ENCODE measurements at places on chromosomes 1 and 21.

DNA sequence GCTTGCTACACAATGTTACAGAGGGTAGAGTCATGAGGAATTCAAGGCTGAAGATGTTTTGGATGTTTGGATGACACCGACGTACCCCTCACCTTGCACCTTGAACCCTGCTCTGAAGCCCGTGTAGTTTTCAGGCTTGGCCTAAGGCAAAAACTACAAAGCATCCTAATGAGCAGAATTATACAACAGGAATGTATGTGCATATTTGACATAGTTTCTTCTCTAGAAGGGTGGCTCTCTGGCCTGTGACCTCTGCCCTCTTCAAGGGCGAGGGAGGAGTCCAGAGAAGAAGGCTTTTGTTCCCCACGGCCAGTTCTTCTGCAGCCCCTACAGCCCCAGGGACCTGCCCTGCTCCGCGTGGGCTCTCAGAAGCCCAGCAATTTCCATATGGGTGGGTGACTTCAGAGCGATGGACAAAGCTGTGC, 43.3 kb downstream of the L1TD1 start:
- no peak for DNase-seq

DNA sequence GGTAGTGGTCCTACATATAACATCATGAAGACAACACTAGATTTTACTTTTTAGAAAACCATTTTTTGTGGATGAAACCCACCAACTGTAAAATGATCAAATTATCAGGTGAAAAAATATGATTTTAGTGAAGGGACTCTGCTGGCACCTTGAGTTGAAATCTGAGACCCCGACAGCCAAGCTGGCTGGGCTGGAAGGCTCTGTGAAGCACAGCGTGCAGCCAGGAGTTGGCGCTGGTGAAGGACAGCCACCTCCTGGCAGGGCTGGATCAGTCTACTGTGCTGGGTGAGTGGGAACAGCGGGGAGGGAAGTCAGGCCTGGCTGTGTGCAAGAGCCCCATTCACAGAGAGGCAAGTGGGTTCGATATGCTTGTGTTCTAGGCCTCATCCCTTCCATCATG, 47.9 kb downstream of the DDAH1 start:
- DNase-seq = no peak

DNA sequence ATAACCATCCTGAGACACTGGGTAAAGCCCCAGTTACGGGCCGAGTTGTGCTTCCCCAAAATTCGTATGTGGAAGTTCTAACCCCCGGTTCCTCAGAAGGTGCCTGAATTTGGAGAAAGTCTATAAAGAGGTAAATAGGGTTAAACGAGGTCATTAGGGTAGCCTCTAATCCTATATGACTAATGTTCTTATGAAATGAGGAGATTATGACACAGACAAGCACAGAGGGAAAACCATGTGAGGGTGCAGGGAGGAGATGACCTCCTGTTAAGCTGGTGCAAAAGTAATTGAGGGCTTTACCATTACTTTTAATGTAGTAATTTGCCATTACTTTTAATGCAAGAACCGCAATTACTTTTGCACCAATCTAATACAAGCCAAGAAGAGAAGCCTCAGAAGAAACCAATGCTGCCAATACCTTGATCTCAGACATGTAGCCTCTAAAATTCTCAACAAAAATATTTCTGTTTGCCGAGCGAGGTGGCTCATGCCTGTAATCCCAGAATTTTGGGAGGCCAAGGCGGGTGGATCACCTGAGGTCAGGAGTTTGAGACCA, 260.8 kb downstream of the GPATCH2 start:
- DNase-seq = no peak

DNA sequence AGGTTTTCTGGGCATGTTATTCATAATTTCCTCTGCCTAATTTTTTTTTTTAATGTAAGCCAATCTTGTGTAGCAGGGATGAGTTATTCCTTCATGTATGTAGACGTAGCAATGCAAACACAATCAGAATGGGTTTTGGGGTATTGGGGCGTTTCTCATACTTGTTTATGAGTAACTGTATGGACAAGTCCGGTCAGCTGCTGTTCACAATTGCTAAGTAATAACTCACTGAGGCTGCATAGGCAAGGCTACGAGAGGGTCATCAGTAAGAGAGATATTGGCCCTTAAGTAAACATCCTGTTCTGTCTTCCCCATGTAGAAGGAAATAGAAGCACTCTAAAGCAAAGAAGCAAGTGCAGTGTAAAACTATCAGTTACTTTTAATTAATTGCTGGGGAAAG, 9.5 kb upstream of the TARS2 start:
- DNase-seq = no peak

- no peak for DNase-seq
Observed at GRCh38 chr1:193270996-193271395, 84.6 kb upstream of the B3GALT2 start.

GRCh38 chr1:118461154-118461553, 276.1 kb upstream of the SPAG17 start:
- DNase-seq = no peak

- DNase-seq = no peak
Observed at GRCh38 chr1:66435541-66435940, 98.4 kb upstream of the SGIP1 start.

DNA sequence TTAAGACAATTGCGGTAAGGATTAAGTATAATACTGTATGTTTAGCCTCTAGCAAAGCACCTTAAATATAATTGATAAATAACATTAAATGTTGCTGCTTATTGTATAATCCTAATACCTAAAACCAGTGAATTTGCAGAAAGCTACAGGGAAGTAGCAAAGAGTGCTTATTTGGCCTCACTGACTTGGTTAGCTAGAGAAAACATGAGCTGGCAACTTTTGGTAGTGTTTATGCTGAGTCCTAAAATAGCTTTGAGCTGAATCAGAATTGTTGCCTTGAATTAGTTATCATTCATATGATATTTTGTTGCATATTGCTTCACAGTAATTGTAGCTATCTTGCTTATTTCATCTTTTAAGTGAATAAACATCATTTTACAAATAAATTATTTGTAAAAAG, 3.5 kb downstream of the TRIM67 start:
- no peak for DNase-seq

DNA sequence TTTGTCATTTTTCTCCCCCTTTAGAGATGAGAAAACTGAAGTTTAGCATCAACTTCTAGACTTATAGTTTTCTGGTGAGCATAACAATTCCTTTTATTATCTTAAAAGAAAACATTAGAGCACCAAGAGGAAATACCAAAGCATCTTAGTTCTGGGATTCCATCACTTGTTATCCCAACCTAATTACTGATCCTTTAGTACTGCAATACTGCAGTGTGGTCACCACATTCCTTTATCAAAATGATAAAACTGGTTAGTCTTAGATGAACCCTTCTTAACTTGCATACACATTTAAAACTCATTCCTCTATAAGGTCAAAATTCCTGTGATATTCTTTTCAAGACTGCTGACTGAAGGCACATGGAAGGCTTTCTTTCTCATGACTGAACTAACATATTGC, 23.1 kb downstream of the SOD1 start:
- no peak for DNase-seq

- no peak for DNase-seq
Observed at GRCh38 chr1:113118266-113118665, 45.3 kb downstream of the LRIG2 start.

- no peak for DNase-seq
Observed at GRCh38 chr21:23858878-23859277, 1748.4 kb downstream of the MRPL39 start.

DNA sequence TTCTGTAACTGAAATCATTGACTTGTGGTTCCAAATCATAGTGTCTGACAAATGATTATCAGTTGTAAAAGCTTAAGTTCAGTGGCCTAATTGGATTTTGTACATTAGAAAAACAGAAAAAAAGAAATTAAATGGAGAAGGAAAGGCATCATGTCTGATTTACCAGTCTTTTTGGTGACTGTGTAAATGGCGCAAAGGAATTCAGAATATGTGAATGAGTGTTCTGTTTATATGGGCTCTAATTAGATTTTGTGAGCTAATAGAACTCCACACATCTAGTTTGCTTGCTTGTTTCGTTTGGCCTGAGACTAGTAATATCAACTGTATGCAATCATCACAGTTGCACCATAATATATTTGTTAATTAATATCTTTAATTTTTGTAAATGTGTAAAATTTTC, 151.7 kb downstream of the PLA2G4A start:
- DNase-seq = no peak

DNA sequence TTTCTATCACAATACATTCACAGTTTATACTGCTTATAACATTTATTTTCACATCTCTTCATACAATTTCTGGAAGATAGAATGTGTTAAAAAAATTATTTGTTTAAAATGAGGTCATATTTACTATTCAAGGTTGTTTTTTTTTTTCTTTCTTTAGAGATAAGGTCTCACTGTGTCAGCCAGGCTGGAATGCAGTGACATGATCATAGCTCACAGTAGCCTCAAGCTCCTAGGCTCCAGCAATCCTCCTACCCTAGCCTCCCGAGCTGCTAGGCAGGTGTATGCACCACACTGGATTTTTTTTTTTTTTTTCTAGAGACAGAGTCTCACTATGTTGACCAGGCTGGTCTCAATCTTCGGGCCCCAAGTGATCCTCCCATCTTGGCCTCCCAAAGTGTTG, 19.0 kb upstream of the RNF11 start:
- DNase-seq = no peak

GRCh38 chr1:97094247-97094972, 372.8 kb downstream of the PTBP2 start:
- DNase-seq = no peak

GRCh38 chr1:235181561-235182245, 20.7 kb upstream of the RBM34 start:
- DNase-seq = no peak

GRCh38 chr1:178923512-178923911, 52.6 kb upstream of the ANGPTL1 start:
- DNase-seq = no peak

DNA sequence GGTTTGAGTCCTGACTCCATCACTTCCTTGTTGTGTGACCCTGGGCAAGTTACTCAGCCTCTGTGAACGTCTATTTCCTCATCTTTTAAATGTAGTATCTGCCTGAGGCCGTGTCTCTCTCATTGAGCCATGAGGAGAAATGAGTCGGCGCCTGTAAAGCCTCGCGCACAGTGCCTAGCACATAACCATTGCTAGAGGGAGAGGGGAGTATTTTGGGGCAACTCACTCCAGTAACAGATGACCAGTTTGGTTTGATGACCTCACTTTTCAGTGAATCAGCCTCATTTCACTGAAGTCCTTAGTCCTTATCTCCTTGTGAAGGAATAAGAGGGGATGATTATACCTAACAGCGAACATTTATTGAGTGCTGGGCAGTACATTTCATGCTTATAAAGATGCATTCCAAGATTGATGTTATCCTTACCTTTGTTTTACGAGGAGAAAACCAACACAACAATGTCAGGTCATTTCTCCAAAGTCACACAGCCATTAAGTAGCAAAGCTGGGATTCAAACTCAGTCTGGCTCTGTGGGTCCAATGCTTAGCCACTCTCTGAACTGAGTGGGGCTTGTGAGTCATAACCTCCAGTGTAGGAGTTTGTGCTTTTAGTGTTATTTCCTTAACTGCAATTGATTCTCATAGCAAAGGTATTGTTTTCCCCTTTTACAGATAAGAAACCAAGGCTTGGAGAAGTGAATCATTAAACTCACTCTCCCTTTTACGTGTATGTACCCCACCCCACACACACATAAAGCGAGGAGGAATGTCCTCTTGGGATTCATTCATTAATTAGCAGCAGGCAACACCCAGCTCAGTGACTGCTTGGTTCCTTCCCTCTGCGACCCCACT, 25.9 kb downstream of the KCNC4 start:
- no peak for DNase-seq

DNA sequence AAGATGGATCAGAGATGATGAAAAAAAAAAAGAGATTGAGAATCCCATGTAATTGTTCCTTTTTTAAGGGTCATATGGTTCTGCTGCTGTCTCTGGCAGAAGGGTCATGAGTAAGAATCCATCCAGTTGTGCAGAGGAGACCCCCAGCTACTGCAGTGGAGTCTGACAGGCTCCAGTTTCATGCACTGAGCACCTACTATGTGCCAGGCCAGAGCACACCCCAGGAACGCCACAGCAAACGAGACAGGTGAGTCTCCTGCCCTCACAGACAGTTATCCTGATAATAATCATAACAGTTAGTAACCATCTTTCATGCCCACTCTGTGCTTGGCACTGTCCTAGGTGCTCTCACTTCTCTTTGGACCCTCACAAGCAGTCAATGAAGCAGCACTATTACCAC, 420.0 kb downstream of the MATN1 start:
- no peak for DNase-seq

GRCh38 chr1:223750730-223751570, 38.6 kb downstream of the CAPN2 start:
- DNase-seq = no peak

DNA sequence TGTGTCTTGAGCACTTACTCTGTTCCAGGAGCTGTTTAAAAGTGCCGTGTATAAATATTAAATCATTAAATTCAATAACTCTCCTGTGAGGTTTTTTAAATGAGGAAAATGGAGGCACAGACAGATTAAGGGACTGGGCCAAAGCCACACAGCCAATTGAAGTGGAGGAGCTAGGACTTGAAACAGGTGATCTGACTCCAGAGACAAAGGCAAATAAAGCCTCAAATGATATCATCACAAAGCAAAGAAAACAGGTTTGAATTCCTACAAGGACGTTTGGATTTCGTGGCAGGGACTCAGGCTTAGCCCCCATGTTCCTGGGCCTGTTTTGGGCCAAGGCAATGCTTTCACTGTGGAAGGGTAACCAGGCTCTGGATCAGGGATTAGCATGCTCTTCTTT, 45.2 kb upstream of the DMBX1 start:
- DNase-seq = no peak

GRCh38 chr21:15366555-15366954, 301.8 kb upstream of the NRIP1 start:
- DNase-seq = no peak

DNA sequence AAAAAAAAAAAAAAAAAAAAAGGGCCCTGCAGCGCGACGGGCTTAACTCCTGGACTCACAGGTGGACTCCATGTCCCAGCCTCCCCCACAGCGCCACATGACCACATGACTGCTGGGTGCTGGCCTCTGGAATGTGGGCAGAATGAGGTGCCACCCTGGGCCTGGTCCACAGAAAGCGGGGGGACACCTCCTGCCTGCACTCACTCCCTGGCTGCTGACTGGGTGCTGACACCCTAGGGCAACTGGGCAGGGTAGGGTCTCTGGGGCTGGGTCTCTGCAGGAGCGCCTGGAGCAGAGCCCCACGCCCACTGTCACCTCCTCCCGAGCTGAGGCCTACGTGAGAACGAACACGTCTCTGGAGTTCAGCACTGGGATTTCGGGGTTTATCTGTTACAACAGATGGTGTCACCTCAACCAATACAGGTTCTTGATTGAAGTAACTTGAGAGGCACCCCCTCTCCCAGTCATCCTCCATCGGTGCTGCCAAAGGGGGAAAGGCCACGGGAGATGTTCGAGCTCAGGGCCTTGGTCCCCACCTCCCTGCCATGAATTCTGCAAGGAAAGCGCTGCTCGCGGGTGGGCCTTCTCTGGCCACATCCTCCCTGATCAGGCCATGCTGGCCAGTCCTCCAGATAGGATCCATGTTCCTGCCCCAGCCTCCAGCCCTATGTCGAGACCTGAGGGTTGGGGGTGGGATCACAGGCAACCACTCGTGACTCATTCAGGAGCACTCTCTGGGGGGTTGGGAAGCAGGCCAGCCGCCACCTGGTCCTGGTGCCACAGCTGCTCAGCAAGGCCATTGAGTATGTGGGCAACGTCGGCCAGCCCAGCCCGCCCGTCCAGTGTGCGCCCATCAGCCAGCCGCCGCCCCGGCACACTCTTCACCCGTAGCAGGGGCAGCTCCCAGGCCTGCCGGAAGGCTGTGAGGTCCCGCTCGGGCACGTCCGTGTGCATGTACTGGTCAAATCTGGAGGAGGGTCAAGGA, 5.4 kb downstream of the CPLANE2 start:
- no peak for DNase-seq

GRCh38 chr1:241213139-241213538, 143.9 kb downstream of the RGS7 start:
- DNase-seq = no peak

- DNase-seq = no peak
Observed at GRCh38 chr1:197761654-197762053, 13.6 kb downstream of the DENND1B start.
